Cortex of kidney (tissue), 1 donor: ENCODE measurements at places on chromosomes 4 and X.

GRCh38 chr4:4856071-4857000, 3.1 kb upstream of the MSX1 start:
- DNase-seq, result no peak

DNA sequence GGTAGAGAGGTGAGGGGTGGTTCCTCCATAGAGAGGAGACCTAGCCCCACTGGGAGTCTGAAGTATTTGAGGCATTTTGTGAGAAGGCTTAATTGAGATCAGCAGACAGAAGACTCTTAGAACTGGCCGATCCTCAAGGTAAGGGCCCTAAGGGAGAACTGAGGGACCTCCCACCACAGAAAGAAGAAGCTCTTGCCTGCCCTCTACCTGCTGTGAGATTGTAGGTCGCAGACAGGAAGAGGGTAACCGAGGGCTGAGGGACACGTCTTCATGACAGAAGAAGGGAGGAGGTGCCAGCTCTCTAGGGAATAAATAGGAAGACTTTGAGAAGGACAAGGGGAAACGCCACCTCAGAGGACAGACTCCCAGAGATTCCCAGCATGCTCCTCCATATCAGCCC, 24.1 kb upstream of the MAGEC1 start:
- DNase-seq, result no peak

DNA sequence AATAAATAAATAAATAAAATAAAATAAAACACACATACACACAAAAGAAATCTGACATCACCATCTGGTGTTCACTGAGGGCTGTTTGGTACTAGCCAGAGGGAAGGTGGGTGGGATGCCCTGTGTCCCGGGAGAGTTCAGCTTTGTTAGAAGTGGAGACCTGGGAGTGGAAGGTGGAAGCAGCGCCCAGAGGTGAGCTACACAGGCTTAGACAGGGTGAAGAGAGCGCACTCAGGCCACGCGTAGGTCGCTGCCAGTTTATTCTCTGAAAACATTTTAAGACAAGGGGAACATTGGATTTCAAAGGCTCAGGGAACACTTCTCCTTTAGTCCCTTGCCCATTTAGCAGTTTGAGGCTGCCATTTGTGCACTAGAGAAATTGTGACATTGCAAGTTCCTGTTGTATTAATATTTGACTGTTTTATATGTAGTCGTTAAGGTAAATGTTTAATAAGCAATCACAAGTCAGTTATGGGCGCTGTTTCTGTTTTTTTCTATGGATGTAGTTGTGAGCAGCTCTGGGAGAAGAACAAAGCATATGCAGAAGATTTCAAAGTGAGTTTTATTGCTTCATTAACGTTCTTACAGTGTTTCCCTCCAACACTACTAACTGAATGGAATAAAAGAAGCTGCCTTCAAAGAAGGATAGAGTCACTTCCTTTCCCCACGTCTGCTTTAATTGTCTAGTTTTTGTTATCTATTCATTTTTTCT, 405.5 kb upstream of the NR3C2 start:
- DNase-seq, result no peak

GRCh38 chr4:133152330-133152821, 3.3 kb downstream of the PCDH10 start:
- no peak for DNase-seq

DNA sequence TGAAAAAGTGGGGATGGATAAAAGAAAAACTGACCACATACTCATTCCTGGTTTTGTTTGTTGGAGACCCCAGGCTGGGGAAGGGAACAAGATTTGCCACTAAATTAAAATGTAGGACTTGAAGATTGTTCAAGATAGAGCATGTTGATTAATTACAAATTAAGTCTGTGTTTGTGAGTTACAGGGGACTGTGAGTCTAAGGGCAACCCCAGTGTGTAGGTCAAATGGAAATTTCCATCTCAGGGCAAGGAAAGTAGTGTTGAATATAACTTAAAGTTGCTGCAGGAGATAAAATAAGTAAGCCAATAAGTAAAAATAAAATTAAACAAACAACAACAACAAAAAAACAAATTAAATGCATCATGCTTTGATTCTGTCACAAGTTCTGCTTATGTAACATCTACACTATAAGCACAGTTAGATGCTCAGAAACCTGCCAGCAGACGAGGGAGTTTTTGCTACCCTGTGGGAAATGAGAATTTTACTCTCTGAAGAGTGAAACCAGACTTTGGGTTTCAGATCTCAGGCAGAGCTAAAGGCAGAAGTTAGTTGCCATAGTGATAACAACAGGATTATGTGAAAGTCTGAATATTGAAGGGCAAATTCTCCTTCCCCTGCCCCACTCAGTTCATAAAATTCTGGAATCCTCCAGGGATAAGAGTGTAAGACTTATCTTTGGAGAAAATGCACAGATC, 352.3 kb downstream of the GRXCR1 start:
- DNase-seq, result no peak

DNA sequence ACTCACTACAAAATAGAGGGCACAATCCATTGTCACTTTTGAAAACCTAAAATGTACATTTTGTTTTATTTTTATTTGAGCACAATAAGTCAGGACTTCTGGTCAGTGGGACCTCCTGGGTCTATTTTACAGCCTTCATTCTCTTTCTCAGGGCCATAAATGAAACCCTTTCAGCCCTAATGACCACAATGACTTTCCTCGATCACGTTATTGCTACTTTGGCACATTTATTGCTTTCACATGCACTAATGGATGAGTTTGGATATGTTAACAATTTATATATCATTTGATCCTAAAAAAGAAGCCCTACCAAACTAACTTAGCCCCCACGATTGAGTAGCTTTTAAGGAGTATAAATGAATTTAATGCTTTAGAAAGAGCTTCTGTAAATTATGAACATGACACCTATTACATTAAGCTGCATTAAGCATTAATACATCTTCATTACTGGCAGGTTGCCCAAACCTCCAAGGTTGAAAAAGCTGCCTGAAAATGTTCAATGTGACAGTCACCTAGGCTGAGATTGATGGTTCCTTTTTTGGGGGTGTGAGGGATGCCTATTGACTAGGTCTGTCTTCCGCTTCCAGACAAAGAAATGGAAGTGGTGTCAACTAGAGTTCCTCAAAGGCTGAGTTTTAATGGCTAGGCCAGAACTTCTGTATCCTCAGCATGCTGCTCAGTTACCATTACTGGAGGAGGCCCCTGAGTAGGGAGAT, 296.4 kb downstream of the GPAT3 start:
- DNase-seq, result no peak

DNA sequence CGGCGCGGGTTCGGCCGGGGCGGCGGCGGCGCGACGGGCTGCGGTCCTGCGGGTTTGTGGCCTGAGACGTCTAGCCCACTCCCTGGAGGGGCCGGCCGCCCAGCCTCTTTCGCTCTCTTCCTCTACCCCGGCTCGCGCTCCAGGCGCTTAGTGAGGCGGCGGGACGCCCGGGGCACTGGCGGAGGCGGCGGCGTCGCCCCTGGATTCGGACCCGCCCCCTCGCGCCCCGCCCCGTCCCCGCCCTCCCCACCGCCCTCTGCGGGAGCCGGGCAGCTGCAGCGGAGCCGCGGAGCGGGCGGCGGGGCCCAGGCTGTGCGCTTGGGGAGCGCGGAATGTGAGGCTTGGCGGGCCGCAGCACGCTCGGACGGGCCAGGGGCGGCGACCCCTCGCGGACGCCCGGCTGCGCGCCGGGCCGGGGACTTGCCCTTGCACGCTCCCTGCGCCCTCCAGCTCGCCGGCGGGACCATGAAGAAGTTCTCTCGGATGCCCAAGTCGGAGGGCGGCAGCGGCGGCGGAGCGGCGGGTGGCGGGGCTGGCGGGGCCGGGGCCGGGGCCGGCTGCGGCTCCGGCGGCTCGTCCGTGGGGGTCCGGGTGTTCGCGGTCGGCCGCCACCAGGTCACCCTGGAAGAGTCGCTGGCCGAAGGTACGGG, at the start of gene BMP2K:
BMP2K (plus strand) TSS at position 272 of the 650 bp plus-strand sequence; CDS start at position 466, 194 bp downstream.
- peak; percentile 26 for DNase-seq

DNA sequence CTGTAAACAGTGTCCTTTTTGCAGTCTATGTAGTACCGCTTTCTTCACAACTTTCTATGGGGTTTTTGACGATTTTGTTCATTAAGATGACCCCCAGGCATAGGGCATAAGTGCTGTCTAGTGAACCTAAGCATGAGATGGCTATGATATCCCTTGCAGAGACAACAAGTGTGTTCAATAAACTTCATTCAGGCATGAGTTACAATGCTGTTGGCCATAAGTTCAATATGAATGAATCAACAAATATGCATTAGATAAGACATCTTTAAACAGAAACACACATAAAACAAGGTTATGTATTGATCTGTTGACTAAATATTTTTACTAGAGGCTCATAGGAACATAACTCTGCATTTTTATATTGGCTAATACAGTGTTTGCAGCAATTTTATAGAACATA, 1322.0 kb downstream of the ARAP2 start:
- no peak for DNase-seq

DNA sequence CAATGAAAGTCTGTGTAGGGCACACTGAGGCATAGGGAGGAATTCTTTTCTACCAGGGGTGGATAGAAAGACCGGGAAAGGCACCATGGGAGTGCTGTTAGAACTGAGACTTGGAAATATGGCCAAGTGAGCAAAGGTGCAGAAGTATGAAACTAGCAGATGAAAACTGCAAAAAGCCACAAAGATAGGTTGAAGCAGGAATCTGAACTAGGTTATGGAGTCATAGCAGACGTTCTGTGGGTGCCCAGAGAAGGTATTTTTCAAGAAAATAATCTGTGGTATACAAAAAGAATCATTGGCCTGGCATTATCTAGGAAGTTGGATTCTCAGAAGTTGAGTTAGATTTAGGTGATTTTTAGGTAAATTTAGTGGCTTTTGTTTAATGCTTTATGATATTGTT, 48.5 kb downstream of the SMAD1 start:
- DNase-seq, result no peak

GRCh38 chrX:41932885-41933284, 9.5 kb upstream of the CASK start:
- no peak for DNase-seq

DNA sequence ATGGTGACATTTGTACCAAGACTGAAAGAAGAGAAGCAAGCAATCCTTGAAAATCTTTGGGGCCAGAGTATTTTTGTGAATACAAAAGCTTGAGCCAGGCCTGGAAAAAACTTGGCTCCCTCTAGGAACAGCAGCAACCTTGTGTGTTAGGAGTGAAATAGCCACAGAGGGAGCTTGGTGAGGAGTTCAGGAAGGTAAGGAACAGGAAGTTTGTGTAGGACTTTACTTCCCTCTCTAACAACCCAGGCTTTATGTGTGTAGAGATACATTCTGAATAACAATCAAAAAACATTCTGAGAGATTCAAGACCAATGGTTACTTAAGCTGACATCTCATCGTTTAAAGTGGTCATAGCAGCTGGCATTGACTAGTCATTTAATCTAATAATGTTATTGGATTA, 668.5 kb downstream of the PCDH18 start:
- DNase-seq, result no peak

- no peak for DNase-seq
These were observed 59.0 kb downstream of the REELD1 start for GRCh38 chr4:146273204-146273901.

GRCh38 chrX:41828826-41829225, 94.5 kb downstream of the CASK start:
- no peak for DNase-seq

DNA sequence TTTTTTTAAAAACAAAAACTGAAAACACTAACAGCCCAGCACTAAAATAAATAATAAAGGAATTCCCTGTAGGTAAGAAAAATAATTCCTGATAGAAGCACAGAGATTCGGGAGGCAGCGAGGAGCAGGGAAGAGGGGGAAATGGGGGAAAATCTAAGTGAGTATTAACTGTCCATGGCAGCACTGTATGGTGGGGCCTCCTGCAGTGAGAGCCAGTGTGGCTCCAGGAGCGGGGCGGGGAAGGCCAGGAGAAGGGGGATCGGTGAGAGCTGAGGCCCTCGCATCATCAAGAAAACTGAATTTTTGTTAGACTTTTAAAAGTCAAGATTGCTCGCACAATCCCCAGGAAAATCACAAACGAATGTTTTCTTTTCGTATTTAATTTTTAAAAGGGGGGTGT, 14.1 kb downstream of the RNF212 start:
- DNase-seq, result no peak

- no peak for DNase-seq
These were observed 62.6 kb downstream of the GLRA2 start for GRCh38 chrX:14591976-14592375.

GRCh38 chrX:40244980-40245379, 147.2 kb upstream of the BCOR start:
- no peak for DNase-seq

- no peak for DNase-seq
These were observed 123.2 kb upstream of the IGFBP7 start for GRCh38 chr4:57233386-57233785.

GRCh38 chrX:88526385-88526784, 220.6 kb upstream of the CPXCR1 start:
- DNase-seq, result no peak

- no peak for DNase-seq
These were observed 116.9 kb upstream of the GABRA2 start for GRCh38 chr4:46506876-46507275.

DNA sequence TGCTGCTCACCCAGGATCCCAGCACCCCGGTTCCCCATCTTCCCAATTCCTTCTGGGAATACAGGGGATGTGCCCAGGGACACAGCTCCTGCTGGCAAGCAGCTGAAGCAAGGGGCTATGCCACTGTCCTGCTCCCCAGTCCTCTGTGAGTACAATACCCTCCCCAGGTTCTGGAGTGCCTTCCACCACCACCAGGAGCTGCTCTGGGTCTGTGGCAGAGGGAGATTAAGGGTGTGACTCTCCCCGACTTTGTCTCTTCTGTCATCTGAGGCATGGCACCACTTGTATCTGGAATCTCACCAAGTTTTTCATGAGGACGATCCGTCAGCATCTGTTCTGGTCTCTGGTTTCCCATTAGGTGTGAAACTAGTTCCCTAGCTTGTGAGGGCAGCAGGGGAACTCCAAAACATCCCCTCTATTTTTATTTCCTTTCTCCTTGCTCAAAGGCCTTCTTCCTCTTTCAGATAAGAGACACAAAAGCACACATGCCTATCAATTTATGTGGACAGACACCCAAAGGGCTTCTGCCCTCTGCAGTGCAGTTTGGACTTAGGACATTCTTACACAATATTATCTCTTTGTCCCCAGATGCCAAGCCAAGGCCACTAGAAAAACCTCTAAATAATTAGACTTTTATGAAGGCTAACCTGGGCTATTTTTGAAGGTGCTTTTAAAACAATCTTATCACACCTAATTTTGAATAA, 26.8 kb downstream of the MGST2 start:
- no peak for DNase-seq
